ENCODE measurements at places on chromosomes 12 and 14.
A peak's percentile ranks its signal among the peaks of the same experiment; 100 is the strongest.

DNA sequence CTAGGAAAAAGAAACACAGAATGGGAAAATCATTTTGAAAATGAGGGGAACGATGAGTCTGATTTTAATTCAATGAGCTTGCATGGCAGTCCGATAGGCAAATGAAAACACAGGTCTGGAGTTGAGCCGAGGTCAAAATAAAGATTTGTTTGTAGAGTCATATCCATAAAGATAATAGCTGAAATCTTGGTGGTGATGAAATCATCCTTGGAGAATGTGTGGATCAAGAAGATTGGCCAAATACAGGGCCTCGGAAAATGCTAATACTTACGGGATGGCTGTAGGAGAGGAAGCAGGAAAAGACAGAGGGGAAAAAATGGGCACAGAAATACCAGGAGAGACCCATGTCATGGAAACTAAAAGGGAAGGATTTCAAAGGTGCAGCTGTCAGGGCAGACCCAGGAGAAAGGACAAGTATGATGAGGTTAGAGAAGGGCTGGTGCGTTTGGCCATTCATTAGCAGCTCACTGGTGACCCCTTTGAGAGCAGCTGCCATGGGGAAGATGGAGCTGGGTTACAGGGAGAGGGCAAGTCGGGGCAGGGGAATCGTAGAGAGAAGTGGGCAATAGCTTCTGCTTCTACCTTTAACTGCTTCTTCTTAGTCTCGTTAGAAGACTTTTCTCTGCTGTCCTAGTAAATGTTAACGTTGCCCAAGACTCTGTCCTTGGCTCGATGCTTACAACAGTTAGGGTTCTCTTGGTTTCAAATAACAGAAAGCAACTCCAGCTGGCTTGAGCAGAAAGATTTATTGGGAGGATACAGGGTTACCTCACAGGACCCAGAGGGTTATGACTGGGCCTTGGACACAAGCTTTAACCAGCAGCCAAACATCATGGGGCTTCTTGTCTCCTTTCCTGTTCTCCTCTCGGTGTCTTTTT is 161.8 kb downstream of the EFCAB11 start:
- DNase-seq: peak; percentile 71

- DNase-seq: no peak
Measured at GRCh38 chr12:76123259-76124212, 39.1 kb upstream of the NAP1L1 start.

DNA sequence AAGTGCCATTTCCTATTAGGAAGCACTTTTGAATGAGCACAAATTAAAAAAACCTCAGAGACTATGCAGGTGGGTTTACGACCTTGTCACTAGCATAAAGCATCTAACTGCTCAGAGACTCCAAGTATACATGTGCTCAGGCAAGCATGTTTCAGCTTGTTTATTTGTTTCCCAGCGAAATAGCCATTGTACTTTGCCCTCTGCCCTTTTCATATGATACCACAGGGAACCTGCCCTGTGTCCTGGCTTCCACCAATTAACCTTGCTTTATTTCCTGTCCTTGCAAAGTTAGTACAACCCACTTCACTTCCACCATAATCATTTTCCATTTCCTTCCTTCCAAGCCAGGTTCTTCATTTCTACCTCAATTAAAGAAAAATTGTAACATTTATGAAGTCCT is 194.9 kb downstream of the DUSP6 start:
- no peak for DNase-seq

DNA sequence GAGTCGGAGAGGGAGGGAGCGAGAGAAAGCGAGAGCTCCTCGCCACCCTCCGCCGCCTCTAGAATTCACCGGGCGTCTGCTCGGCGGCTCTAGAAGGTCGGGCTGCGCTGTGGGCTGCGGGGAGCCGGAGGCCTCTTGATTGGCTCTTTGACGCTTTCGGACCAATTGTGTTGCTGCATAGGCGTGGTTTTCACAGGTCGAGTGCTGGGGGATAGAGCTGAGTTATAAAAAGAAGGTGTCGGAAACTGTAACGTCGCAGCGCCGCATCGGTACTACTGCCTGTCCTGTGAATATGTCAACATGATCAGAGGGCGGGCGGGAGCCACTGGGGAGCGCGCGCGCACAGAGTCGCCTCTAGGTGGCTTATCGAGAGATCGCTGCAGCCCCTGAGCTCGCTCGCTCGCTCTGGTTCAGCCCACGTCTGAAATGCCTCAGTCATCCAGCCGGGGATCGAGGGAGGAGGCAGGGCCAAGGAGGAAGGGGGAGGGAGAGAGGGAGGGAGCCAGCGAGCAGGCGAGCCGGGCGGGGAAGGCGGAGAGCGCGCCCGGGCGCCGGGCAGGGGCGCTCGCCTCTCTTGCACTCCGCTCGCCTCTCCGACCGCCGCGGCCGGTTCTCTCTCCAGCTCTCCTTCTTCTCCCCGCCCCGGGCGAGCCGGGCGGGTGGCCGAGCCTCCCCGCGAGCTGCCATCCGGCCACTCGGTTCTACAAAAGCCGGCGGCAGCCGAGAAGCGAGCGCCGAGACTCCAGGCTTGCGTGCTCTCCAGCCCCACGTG is at the start of gene TBX3:
Gene TBX3, minus strand, starts transcription at position 78 of the 772 bp plus-strand sequence. CDS start 975 bp downstream, outside the sequence.
- peak; percentile 99 for DNase-seq

DNA sequence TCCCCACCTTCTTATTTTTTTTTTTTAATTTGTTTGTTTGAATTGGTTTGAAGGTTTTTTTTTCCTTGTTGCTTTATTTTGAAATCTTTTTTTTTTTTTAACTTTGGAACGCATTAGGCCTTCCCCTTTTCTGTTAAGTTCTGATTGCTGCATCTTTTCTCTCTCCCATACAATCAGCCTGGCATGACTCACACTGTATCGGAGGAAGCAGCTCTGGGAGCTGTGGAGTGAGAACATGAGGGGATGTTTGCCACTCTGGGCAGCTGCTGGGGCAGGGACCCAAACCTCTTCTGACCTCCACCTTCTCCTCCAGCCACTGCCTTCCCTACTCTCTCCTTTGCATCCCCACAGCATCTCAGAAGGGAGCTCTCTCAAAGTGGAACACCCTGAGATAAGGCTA is 160.3 kb upstream of the FKBP4 start:
- no peak for DNase-seq

DNA sequence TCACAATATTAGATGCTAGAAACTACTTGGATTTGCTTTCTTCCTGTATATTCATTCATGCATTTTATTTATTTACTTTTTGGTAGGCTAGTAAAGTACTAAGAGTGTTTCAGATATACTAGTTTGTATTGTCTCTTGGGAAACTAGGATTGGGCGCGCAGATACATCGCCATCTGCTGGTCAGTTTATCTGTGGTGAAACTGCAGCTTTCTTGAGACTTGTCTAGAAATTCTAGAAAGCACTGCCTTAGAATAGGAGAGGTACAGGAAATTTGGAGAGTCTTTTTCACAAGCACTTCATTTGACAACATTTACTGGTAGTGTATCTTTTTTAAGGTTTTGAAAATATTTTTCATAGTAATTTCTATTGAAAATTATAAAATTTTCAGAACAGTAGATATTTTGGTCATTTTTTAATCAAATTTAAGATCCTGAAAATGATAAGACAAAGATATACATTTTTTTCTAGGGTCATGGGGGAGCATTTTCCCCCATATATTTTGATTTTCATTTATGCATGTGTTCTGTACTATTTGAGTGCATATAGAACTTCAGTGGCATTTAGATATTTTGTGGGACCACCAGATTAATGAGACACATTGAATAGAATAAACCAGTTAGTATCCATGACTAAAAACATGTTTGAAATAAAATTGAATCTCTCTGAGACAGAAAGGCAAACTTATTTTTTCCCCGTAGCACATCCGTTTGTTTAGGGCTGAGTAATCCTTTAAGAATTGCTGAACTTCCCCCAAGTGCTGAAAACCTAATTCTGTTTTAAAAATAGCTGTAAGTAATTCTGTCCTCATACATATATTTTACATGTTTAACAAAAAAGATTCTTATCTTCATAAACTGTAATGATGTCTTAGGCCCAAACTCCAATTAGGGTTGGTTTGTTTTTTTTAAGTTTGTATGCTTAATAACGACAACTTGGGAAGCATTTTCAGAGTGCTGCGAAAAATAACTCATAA is 44.5 kb downstream of the SLC38A6 start:
- peak; percentile 86 for DNase-seq

Measured in lower leg skin (tissue), 4 donors.